Fibroblast of skin of back (primary cell): ENCODE measurements at places on chromosomes 6 and 20.
A peak's percentile ranks its signal among the peaks of the same experiment; 100 is the strongest.

DNA sequence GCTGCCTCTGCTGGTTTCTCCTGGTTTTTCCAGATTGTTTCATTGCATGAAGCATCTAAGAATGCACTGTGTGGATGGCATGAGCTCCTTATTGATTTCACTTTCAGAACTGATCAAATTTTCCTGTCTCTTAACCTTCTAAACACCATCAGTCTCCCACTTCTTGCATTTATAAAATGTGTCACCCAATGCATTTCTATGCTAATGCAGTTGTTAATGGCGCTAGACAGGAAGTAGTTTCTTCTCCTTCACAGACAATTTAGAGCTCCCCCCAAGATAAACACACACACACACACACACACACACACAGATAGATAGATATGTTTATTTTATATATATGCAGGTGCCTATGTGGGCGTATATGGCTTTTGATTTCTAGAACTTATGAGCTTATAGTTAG, 45.6 kb upstream of the FOXA2 start:
- DNase-seq: no peak

- no peak for DNase-seq
Measured at GRCh38 chr6:124769811-124770544, 192.3 kb upstream of the RNF217 start.

DNA sequence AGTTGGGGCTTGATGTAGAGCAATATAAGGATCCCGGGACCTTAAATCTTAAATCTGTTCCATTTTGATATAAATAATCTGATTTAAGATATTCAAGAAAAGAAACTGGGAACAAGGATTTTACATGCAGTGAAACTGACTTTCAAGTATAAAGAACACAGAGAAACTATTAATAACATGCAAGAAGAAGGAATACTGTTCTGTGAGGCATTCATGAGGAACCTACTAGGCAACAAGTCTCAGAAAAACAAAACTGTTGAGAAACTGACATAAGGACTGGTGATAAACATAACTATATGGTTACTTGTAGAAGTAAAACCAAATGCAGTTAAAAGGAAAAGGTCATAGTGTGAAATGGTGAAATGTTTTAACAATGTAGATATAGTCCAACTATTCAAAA, 15.8 kb downstream of the HDDC2 start:
- DNase-seq: no peak

GRCh38 chr6:63936399-63936798, 300.8 kb downstream of the PHF3 start:
- no peak for DNase-seq

DNA sequence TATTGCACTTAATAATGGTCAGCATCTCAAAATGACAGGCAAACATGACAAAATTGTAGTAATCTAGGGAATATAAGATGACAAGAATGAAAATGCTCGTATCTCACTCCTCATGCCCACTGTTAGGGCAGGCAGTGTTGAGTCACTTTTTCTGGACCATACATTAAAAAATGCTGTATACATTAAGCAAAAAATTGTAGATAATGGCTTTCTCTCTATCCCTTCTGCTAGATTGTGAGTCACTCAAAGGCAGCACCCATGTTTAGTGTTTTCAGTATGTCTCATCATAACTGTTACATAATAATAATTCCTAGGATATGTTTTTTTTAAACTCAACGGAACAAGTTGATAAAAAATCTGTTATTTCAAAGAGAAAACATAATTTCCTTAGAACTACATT, 199.3 kb downstream of the TENT5A start:
- peak; percentile 81 for DNase-seq

GRCh38 chr20:45959126-45959525, 12.9 kb downstream of the ZNF335 start:
- no peak for DNase-seq

GRCh38 chr6:81487489-81487888, 265.0 kb downstream of the TENT5A start:
- no peak for DNase-seq

DNA sequence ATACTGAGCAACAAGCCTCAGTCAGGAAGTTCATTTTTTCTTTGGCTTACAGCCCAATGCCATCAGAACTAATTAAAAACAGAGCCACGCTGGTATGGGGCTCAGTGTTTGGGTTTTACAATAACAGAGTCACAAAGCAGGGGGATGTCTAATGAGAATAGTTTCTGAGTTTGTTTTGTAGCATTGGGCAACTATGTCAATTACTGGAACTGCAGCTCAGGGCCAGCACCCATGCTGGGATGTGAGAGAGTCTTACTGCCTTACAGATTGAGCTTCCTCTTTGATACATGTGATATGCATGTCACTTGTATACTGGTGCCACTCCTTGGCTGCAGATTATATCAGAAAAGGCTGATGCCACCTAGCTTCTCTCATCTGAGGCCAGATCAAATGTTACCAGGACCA, 117.6 kb downstream of the TFAP2B start:
- peak; percentile 32 for DNase-seq

GRCh38 chr6:132314432-132314831, 86.8 kb downstream of the MOXD1 start:
- no peak for DNase-seq

DNA sequence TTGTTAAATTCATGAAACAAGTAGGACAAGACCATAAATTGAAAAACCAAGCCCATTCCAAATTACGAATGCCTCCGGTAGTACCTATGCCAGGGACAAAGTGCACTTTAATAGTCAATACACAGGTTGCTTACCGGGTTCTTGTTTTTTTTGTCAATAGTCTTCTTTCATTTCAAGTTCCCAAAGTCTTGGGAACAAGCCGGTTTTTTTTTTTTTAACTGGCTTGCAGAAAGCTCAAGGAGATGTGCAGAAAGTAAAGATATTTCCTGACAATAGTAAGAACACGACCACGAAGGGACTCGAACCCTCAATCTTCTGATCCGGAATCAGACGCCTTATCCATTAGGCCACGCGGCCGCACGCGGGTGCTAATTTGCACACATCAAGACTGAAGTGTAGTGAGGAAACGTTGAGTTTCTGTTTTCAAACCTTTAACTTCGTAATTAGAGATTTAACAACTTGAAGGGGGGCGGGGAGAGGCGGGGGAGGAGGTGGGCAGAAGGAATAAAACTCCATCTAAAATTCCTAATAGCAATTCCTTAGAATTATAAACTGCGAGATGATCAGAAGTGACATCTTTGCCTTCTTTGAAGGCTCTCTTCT, 181.0 kb downstream of the TRIM27 start:
- peak; percentile 51 for DNase-seq

GRCh38 chr20:44097521-44098255, 89.3 kb downstream of the JPH2 start:
- DNase-seq: no peak

GRCh38 chr20:33401921-33402369, 626 bp upstream of the CDK5RAP1 start:
- no peak for DNase-seq

- peak; percentile 66 for DNase-seq
Measured at GRCh38 chr6:166097914-166098522, 69.6 kb downstream of the TBXT start.

DNA sequence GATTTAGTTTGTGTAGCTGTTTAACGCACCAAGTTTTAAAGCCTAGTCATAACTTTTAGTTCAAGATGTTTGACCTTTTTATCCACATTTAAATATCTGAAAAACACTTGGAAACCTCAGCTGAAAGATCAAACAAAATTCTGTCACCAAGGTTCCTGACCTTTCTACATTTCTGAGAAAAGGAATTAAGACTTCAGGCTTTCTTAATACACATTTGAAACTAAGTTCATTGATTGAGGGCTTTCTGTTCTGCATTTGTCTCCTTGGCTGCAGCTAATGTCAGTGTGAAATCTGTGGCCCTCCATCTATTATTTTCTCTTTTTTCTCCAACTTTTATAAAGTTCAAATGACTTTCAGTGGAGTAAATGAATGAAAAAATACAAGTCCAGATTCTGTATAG, 22.7 kb upstream of the FBXL4 start:
- no peak for DNase-seq

DNA sequence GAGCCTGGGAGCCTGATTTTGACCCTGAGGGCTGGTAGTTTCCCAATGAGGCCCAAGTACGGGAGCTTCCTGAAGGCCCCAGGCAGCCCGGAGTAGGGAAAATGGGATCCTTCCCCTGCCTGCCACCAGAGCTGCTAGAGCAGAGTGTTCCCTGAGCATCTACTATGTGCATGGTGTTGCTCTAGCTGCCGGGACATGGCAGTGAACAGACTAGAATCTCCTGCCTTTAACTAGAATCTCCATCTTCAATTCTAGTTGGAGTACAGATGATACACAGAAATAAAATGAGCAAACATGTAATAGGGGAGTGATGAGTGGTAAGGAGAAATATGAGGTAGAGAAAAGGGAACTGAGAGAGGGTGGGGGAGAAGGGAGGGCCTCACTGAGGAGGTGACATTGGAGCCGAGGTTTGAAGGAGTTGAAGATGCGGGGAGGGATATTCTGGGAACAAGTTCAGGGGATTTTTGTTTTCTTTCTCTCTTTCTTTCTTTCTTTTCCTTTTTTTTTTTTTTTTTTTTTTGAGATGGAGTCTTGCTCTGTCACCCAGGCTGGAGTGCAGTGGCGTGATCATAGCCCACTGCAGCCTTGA, 18.5 kb downstream of the VSTM2L start:
- DNase-seq: no peak

DNA sequence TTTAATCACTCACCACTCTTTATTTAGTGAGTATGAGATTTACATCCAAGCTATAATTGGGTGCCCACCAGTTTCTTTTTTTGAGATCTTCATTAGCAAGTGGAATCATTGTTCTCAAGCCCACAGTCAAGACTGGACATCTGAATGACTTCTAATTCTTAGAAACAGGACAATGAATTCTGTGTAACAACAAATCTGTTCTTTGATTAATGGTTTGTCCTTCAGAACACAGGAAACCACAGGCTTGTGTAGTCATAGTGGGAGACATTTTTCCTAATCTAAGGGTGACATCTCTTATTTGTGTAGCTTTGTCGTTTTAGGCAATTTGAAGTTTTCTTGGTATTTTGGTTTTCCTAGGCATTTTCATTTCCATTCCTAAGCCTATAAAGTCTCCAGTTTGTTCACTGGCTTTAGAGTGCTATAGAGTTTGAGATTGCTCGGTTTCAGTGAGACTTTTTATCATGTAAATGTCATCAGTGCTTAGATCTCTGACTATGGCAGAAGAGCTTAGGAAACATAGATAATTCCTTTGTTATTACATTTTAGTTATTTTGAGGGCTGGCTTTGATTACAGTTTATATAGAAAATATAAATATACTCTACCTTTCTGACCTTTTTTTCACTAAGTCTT, 903.9 kb upstream of the MAP3K7 start:
- DNase-seq: peak; percentile 11

DNA sequence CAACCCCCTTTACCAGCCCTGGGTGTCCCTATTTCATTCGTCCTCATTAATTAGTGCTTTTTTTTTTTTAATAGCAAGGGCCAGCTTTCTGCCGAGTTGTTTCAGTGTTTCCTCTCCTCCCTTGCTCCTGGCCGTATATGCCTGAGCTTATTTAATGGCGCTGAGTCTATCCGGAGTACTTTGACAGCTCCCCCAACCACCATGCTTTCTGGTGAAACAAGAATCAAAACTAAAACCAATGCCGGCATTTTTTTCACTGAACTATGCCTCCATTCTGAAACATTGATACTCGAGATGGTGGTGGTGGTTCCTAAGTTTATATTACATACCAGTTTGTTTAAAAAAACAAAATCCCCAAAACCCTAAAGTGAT, 1.2 kb downstream of the DCBLD1 start:
- peak; percentile 48 for DNase-seq

- no peak for DNase-seq
Measured at GRCh38 chr20:58084566-58084965, 143.9 kb downstream of the ANKRD60 start.

DNA sequence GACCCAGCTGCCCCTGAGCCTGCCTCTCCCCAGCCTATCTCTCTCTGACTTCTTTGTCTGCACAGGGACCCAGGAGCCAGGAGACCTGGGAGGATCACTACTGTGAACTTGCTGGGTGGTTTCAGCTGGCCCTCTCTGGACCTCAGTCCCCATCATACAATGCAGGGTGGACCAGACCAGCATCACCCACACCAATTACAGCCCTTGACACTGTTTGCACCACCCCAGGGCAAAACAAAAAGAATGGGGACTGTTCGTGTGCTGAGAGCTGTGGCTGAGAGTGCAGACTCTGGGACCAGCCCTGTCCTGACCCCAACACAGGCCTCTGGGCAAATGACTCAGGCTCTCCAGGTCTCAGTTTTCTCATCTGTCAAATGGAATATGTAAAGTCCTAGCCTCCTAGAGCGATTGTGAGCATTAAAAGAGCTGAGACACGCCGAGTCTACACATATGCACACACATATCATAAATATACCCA, 25.4 kb downstream of the PTGIS start:
- no peak for DNase-seq

DNA sequence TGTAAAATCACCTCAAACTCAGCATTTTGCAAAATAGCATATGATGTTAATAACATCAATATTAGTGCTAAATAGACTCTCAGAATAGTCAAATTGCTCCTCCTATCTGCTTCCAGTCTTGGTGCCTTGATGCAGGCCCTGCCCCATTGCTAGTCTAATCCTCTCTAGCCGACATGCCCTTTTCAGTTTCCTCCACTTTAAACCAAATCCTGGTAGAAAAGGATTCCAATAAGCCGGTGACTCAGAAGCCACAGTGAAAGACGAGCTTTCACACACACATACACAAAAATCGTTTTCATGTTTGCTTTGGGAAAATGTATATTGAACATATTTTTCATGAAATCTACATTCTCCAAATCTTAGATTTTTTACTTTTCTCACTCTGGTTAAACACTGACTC, 203.1 kb downstream of the LMBRD1 start:
- DNase-seq: peak; percentile 5

DNA sequence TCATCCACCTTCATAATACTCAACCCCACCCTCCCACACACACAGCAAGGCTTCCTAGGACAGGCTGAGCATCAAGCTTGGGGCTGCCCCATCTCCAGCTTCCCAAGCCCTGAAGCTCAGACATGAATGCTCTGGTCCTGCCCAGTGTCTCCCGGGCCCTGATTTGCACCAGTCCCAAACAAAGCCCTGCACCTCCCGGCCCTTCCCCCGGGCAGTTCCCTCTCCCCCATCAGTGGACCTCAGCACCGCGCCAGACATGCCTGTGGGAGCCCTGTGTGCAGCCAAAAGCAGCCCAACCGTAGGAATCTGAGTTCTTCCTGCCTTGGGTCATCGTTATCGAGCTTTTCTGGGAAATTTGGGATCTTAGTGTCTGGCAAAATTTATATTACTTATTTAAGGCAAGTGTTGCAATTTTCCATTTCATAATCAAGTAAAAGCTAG, 63.5 kb downstream of the THBS2 start:
- DNase-seq: peak; percentile 89

GRCh38 chr20:57593134-57593886, 26.9 kb downstream of the ZBP1 start:
- DNase-seq: no peak

DNA sequence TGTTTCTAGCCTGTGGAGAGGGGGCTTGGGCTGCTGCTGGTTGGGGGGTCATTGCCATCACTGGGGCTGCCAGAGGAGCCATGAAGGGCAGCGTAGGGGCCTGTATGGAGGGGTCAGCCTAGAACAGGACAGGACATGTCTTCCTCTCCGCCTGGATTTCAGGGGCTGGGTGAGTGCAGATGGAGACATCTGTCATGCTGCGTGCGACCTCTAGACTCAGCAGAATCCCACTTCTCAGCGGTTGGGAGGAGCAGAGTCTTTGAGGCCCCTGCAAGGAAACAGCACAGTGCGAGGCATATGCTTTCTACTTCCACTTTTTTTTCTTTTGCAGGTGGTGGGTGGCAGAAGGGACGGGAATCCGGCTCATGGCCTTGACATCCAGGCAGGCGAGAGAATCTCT, 67.9 kb downstream of the EZR start:
- no peak for DNase-seq

- DNase-seq: no peak
Measured at GRCh38 chr6:25127076-25127837, 151.9 kb upstream of the CARMIL1 start.
